ENCODE measurements at places on chromosomes 1 and 21.

DNA sequence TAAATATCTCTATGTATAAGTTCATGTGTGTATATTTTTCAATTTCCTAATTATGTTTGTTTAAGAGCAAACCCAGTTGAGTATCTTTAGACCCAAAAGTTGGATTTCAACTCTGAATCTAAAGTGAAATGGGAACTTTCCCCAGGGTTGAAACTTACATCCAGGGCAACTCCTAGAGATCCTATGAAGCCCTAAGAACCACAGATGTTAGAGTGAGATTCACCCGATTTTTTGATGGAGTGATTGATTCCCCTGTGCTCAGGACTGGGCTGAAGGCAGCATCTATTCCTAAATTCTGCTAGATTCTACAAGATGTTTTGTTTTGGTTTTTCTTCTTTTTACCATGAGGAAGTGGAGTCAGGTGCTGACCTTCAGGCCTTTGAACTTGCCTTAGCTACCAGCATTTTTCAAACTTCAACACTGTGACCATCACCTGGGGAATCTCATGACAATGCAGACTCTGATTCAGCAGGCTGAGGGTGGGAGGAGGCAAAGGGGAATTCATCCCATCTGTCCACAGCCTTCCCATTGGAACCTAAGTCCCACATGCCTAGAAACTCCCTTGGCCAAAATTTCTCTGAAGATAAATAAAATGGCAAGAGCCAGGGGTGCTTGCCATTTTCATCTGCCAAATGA, 145.5 kb downstream of the ETS2 start:
- no peak for DNase-seq

DNA sequence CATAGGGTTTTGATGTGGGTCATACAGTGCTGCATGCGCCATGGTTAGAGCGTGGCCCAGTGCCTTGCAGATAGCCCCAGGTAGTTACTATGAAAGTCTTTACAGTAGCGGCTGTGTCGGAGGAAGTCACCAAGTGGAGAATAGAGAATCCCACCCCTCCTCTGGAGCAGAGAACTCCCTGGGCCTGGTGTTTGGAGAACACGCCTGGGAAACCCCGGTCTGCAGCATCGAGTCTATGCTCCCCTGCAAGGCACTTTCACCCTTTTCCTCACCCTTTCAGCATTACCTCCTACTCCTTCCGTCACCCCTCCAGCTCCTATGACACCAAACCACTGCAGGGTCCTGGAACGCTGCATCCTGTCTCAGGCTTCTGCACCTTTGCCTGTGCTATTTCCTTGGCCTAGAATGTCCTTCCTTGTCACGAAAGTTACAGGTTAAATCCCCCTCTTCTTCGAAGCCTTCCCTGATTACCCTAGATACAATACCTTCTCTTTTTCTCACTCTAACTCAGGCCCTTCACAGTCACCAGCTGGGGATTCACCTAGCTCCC, 2.7 kb upstream of the SLC1A7 start:
- DNase-seq = no peak

GRCh38 chr1:145759721-145760120, 40.4 kb downstream of the CD160 start:
- DNase-seq = no peak

- no peak for DNase-seq
Observed at GRCh38 chr21:26570203-26570602, 2.9 kb downstream of the CYYR1 start.

- no peak for DNase-seq
Observed at GRCh38 chr1:169089776-169090175, 16.7 kb upstream of the ATP1B1 start.

- DNase-seq = no peak
Observed at GRCh38 chr1:94929351-94930217, 2.7 kb upstream of the CNN3 start.

DNA sequence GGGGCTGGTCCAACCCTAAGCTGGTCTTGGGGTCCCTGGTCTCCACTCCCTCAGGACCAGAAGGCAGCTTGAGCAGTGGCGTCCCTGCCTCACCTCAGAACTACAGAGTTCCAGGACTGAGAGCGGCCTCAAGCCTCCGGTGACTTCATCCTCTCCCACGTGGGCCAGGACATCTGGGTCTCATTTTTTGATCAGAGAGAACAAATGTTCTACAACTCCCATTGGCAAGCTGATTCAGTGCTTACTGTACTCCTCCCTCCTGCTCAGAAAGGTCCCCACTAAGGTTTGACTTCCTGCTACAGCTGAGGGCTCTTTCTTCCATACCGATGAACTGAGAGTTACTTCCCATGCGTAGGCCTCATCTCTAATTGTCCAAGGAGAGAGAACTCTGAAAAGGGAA, 78.5 kb downstream of the PLXNA2 start:
- DNase-seq = no peak

DNA sequence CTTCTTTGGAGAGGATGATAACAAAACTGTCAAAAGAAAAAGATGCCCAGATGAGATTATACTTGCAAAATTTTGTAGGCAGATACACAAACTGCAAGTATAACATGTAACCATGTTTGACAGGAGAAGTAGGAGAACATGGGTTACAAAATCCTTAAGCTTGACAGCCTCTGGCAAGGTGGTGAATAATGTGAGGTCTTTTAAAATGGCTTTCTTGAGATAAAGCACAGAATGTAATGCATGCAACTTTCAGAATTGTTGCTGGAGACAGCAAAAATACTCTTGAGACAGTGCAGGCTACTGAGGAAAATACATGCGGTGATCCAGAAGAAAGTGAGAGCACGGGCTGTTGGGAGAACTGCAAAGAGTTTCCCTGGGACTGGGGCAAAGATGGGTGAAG, 24.7 kb downstream of the DNAJC6 start:
- DNase-seq = no peak

GRCh38 chr1:192357924-192358323, 41.1 kb downstream of the RGS21 start:
- no peak for DNase-seq

- DNase-seq = no peak
Observed at GRCh38 chr21:46605767-46606426, 1.0 kb upstream of the S100B start.

DNA sequence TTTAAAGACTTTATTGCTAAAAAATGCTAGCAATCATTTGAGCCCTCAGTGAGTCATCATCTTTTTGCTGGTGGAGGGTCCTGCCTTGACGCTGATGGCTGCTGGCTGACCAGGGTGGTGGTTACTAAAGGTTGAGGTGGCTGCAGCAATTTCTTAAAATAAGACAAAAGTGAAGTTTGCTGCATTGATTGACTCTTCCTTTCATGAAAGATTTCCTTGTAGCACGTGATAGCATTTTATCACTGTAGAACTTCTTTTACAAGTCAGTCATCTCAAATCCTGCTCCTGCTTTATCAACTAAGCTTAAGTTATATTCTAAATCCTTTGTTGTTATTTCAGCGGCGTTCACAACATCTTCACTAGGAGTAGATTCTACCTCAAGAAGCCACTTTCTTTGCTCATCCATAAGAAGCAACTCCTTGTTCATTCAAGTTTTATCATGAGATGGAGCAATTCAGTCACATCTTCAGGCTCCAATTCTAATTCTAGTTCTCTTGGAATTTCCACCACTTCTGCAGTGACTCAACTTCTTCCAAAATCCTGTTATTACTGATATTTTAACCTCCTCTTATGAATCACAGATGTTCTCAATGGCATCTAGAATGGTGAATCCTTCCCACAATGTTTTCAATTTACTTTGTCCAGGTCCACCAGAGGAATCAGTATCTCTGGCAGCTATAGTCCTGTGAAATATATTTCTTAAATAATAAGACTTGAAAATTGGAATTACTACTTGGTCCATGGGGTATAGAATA, 17.6 kb upstream of the RGS1 start:
- no peak for DNase-seq

DNA sequence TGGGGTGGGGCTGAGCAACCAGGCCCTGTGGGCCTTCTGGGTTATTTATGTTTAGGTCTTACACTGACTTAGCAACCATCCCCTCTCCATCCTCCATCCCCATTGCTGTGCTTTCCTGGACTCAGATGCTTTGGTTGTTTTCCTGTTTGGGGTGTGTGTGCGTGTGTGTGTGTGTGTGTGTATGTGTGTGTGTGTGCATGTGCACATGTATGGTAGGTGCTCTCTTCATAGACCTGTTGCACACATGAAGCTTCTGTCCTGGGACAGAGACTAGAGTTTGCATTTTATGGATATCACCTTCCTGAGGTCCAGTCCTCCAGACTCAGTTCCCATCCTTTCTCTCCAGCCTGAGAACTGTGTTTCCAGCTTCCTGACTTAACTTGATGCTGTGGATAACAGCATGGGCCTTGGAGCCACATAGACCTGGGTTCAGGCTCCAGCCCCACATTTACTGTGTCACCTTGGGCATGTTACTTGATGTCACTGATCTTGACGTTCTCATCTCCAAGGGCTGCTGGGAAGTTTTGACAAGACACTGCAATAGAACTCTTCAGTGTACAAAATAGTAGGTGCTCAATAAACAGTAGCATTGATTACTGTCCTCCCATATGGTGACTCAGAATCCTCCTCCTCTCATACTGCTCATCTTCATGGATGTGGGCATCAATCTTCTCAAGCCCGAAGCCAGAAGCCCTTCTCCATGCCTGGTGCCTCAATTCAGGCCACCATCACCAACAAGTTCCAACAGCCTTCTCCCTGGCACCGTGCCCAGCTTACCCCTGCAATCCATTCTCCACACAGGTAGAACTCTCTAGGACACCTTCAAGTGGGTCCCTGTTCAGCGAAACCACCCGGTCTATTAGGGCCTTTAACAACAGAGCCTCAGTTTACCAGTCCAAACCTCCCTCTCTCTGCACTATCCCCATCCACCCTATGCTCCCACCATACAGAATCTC, 181.8 kb upstream of the EDN2 start:
- DNase-seq = no peak

DNA sequence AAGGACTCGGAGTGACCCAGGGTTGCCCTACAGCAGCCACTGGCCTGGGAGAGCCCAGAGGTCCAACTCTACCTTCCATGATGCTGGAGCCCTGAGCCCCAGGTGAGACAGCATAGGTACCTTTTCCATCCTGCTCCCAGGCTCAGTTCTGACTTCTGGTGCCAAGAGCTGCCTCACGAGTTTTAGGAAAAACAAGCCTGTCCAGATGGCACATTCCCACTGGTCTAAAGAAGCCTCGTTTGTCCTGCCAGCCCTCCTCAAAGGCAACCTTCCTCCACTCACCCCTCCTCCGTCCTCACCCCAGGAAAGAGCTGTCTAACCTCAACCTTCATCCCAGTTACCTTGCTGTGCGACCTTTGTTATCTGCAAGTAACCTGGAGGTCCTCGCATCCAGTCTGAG, 53.5 kb upstream of the PRELP start:
- DNase-seq = no peak

- no peak for DNase-seq
Observed at GRCh38 chr1:167697667-167698141, 24.1 kb upstream of the MPZL1 start.
